ENCODE measurements at places on chromosomes 7 and 10.
A peak's percentile ranks its signal among the peaks of the same experiment; 100 is the strongest.

DNA sequence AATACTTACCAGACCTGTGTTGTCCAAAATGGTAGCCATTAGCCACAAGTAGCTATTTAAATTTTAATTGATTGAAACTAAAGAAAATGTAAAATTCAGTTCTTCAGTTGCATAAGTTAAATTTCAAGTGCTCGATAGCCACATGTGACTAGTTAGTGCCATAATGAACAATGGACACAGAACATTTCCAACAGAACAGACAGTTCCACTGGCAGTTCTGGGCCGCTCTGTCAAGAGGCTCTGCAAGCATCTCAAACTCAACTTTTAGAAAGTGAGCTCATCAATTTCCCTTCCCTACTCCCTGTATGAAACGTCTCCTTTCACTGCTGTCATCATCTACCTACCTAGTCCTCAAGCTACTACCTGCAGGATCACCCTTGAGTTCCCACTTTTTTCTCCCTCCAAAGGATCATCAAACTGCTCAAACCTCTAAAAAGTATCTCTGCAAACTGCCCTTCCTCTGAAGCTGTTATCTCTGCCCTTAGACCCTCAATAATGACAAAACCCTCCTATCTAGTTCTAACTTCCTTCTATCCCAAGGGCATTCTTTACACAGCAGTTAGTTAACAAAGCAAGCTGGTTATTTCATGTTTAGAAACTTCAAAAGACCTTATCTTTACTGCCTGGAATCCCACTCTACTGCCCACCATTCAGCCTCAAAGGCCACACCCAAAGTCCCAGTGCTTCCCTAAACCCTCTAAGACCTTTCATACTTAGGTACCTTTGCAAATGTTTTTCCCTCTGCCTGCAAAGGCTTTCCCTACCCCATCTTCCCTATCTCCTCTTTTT is 20.6 kb downstream of the SHTN1 start:
- no peak for DNase-seq

- no peak for DNase-seq
Observed at GRCh38 chr10:99761365-99761764, 21.1 kb upstream of the ABCC2 start.

GRCh38 chr10:83164156-83164555 is 975.2 kb upstream of the GHITM start:
- DNase-seq: no peak

GRCh38 chr7:69429911-69430383 is 168.3 kb upstream of the AUTS2 start:
- DNase-seq: no peak

GRCh38 chr10:127450644-127451043 is 98.5 kb upstream of the NPS start:
- DNase-seq: no peak

DNA sequence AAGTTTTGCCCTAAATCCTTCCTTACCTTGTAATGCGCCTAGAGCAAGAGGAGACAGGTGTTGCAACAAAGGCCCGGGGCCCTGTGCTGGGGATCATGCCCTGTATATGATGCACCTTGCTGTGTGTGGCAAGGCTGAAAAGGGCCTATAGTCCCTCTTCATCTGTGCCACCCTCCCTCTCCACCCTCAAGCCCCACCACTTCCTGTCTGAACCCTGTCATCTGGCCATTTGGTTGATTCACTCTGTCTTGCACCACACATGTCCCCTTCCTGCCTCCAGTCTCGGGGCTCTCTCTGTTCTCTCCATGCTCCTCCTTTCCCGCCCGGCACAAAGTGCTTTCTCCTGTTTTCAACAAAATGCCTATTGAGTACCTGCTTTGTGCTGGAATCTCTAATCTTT is 11.5 kb upstream of the MALSU1 start:
- no peak for DNase-seq

DNA sequence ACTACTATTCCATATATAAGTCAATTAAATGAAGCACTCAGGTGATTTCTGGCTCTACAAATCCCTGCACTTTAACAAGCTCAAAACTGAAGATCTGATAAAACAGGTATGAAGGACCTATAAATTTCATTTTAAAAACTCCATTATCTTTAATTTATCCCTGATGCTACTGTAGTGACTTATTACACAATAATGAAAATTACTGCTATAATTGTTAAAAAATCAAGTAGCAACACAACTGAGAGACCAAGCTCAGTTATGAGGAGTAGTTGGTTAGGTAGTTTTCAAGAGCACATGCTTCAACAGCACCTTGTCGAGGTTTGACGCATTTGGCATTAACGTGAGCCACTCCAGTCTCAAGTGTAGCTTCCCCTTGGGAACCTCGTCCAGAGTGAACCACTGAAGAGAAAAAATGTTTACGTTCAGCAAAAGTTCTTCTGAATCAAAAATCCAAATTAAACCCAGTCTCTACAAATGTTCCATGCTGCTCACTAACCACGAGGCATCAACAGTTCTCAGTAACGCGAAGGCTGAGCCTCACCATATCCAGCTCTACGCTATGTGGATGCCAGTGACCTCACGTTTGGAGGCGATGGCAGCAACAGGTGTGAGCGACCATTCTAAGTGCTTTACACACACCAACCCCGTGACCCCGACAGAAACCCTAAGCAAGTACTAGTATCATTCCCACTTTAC is 55.3 kb upstream of the NCAPG2 start:
- DNase-seq: no peak

- DNase-seq: no peak
Observed at GRCh38 chr10:48744587-48744986, 59.9 kb downstream of the WDFY4 start.

DNA sequence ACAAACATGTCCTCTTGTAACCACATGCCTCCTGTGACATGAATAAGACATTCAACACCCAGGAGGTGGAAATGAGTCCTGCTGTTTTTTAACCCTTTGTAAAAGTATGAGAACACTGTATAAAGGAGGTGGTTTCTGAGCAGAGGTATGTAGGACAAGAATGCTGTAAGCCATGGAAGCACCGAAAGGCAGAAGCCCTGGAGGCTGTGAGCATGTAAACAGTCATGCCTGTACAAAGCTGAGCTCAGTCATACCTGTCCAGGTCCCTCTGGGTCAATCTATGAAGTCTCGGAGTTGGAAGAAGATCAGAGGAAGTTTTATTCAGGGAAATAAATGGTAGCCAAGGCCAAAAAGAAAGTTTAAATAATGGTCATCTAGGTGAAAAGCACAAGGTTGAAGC is 34.7 kb upstream of the XPNPEP1 start:
- no peak for DNase-seq

GRCh38 chr7:149872419-149873073 is 1.2 kb upstream of the ATP6V0E2 start:
- DNase-seq: peak; percentile 94

DNA sequence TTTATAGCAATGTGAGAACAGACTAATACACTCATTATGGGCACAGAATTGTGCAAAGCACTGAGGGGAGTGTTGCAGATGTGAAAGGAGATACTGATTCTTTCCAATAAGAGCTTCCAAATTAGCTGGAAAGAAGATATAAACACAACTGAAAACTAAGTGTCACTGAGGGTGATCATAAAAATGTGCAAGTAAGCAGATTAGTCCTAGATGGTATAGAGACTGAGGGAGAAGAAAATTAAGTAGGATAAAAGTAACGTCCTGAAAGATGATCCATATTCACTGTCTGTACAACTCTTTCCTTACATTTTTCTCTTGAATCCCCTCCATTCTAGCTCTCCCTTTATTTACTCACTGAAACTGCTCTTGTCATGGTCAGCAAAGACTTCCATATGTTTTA is 11.2 kb upstream of the NXPH1 start:
- no peak for DNase-seq

GRCh38 chr7:36154255-36155212 is 1.5 kb downstream of the EEPD1 start:
- peak; percentile 18 for DNase-seq

GRCh38 chr10:72080042-72080975 is 8.0 kb downstream of the SPOCK2 start:
- DNase-seq: no peak

- no peak for DNase-seq
Observed at GRCh38 chr7:138797715-138798320, at the start of the genes ATP6V0A4 and TMEM213. Gene ATP6V0A4 (minus strand): TSS chr7:138798196. CDS start chr7:138771247, 26,949 bp downstream. Gene TMEM213 (plus strand): TSS chr7:138797994. CDS start chr7:138798105, 111 bp downstream.

- DNase-seq: no peak
Observed at GRCh38 chr7:158820656-158821055, 8.7 kb downstream of the ESYT2 start.

GRCh38 chr10:97019213-97019844 is 166.4 kb downstream of the SLIT1 start:
- DNase-seq: no peak

DNA sequence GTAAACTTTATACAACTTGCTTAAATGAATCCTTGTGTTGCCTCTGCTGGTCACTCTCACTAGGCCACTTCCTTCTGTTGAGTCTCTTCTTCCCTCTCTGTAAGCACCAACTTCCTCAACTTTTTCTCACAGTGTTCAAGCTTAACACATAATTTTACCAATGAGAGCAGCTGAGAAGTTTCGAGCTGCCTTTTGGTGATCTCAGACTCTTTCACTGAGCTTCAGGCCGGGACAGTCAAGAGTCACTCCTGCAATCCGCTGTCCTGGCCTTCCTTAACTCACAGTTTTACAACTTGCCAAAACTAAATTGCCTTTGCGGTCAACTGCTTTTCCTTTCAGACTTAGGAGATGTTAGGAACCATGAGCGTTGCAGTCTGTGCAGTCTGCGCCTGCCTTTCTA is 47.4 kb downstream of the PRPF18 start:
- DNase-seq: no peak

DNA sequence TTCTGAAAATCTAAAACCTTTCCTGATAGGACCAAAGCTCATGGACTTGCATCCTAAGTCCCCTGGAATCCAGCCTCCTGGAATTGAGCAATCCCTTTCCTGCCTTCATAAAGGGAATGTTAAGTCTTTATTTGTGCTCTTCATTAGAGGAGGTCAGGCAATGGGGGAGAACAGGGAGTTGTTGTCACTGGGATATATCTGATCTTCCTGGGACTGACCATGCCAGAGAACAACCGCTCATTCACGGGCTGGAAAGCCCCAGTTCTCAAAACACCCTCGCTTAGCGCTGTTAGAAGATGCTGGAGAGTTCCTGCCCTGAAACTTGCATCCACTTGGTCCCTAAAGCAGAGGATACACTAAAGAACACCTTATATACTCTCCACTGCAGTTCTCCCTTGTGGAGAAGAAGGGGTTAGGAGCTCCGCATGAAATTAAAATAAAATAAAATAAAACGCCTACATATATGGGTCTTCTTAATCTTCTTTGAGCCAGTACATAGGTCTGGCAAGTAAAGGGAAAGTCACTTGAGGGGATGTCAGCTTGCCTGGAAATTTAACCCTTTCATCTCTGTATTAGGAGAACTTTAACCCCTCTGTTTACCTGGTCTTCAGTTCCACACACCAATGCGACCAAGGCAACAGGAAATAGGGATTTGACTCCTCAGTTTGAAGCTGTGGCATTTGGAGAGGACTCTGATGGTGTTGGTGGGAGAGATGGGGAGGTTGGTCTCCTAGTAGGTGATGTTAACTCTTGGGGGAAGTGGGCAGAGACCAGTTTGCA is 1.2 kb downstream of the SORCS1 start:
- peak; percentile 34 for DNase-seq

DNA sequence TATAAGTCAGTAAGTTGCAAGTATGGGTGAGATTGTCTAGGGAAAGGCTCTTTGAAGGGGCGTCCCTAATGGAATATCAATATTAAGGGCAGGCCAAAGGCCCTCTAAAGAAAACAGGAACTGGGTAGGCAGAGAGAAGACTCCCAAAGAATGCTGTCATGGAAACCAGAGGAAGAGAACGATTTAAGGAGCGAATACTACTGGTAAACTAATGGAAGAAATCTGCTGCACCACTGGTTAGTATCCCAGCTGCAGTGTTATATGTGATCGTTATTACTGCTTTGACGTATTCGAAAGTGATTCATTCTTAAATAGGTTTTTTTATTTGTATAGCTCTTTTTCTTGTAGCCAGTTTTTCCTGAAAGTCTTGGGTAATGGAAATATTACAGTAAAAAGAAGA is 1.3 kb downstream of the CASP2 start:
- DNase-seq: peak; percentile 23

DNA sequence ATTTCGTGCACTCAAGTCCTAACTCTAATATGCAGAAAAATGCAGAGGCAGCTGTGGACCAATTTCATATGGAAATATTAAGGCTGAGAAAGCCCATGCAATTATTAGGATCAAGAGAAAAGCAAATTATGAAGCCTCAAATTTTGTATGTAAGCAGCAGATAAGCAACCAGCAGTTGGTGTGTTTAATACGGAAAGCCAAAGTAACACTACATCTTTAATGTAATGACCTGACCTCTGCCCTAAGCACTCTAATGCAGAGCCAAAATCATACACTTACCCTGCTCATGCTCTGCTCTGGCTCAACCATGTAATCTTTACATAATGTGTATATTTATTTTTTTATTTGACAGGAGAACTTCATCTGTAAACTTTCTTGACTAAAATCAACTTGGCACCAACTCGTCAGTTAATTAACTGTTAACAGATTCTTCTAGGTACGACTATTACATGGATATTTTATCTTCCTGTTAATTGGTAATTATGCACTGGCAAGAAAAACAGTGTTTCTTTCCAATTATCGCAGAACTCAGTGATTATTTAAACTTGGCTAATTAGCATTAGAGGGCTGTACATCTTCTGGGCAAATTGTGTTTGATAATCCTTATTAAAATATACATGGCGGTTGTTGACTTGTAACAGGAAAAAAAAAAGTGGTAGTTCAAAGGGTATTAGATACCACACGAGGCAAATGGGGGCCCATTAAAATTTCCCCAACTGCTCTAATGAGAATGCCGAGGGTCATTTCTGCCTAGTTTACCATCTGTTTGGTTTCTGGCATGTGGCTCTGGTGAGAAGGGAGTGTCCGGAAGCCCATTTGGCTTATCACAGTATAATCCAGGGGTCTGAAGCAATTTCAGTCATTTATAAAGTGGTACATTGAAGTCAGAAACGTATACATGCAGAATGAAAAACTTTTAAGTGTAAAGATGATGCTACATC is 94.5 kb downstream of the RELN start:
- no peak for DNase-seq

GRCh38 chr7:14395860-14396259 is 406.4 kb upstream of the ETV1 start:
- no peak for DNase-seq

GRCh38 chr7:27533652-27534081 is 129.0 kb downstream of the HIBADH start:
- DNase-seq: no peak

DNA sequence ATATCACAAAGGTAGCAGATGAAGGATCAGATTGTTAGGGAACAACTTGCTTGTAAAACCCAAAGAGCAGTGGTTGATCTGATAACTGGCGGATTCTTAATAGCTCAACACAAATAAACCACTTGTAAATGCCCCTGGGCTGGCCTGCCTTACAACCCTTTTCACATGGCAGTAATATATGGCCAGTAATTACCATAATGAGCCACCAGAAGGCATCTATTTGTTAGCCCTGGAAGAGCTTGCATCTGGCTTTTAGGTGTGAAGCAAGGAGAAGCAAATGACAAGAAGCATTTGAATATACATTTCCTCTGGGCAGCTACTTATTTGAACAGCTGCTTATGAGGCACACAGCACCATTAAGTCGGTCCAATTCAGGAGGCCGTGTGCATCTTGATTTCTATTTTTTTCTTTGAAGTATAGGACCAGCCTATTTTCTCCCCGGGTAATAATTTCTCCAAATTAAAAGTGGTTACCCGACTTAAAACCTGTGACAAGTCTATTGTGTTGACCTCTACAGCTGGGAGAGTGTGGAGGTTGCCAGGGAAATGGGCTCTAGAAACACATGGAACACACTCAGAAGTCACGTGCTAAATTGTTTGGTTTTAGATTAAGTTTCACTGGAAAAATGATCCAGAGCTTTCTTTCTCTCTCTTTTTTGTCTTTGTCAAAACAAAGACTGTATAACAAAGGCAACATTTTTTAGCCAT is 113.4 kb downstream of the SEM1 start:
- no peak for DNase-seq

- peak; percentile 16 for DNase-seq
Observed at GRCh38 chr10:4255751-4256150, 470.7 kb upstream of the KLF6 start.

Data from foreskin fibroblast (primary cell).